ENCODE measurements at places on chromosomes 4 and X.
A peak's percentile ranks its signal among the peaks of the same experiment; 100 is the strongest.

GRCh38 chrX:73683236-73683859 lies 120.4 kb downstream of the CHIC1 start:
- DNase-seq, result no peak

GRCh38 chrX:130125091-130125874 lies 15.0 kb upstream of the ELF4 start:
- DNase-seq, result no peak

DNA sequence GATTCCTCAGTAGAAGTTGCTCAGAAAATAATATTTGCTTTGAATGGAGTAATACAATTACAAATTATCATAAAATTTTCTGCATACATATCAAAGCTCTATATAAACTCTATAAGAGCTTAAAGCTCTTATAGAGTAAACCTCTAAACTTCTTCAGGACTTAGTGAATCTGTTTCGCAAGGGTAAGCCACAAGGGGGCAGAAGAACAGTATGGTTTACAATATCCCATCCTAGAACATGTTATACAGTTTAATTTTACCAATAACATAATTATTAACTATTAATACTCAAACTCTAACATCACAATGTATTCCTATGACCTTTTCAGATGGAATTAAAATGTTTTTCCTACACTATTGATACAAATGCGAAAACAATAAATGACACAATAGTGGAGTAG lies 33.8 kb upstream of the SPANXN1 start:
- no peak for DNase-seq

- no peak for DNase-seq
Observed at GRCh38 chr4:70008771-70009170, 13.0 kb downstream of the STATH start.

DNA sequence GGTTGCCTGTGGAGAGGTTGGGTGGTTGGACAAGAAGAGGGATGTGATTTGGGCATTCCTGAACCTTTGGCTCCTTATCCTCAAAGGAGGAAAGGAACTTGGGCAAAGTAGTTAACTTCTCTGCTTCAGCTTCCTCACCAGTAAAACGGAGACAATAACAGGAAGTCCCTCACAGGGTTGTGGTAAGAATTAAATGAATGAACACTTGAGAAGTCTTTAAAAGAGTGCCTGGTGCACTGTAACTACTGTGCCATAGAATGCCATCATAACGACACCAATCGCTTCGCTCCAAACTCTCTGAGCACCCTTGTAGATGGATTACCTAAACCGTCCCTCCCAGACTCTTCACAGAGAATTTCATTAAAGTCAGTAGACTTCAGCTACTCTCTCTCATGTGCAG lies 10.5 kb downstream of the ZCCHC18 start:
- peak; percentile 1 for DNase-seq

DNA sequence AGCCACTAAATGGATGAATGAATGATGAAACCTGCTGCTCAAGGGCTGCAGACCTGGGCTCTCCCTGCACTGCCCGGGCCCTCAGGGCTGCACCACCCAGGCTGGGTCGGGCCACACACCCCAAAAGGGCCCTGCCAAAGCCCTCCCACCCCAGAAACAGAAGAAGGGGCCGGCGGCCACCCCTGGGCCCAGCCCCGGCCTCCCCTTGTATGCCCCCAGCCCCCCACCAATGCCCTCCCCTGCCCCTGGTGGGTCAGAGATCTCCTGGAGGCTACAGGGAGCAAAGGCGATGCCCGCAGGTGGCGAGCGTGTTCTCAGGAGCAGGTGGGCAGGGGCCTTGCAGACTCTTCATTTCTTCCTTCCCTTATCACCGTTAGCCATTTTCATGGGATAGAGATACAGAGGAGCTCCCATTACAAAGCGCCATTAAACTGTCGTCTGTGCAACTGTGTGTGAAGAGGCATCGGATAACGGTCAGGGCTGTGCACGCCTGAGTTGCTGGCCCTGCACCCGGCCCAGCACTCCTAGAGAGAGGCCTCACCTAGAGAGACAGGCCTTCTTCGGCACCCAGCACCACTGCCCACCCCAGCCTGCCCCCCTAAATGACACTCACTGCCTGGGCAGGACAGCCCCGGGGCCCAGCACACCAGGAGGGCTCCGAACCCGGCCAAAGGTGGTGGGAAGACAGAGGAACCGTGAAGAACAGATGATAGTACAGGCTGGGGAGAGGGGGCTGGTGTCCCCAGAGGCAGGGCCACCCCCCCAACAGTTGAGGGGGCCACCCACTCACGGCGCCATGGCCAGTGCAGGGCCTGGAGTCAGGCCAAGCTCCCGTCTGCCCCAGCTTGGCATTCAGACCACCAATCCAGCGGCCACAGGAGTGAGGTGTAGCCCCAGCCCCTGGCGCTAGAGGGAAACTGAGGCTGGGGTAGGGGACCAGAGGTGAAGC lies 133.7 kb downstream of the FAM53A start:
- DNase-seq, result no peak

DNA sequence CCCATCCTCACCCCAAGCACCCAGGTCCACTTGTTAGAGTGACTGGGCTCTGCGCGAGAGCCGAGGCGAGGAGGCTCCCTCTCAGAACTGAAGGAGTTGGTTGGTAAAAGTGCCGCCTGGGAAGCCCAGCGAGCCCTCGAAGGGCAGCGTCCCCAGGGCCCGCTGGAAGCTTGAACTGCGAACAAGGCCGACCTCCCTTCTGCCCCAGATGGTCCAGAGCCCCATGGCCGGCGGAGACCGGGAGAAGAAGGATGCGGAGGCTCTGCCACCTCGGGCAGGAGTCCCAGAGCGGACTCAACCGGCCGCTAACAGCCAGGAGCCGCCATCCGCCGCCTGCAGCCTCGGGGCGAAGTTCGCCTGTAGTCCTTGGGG lies 116.3 kb upstream of the TEX13C start:
- no peak for DNase-seq

GRCh38 chrX:46311581-46312120 lies 233.6 kb downstream of the ZNF674 start:
- DNase-seq, result no peak

DNA sequence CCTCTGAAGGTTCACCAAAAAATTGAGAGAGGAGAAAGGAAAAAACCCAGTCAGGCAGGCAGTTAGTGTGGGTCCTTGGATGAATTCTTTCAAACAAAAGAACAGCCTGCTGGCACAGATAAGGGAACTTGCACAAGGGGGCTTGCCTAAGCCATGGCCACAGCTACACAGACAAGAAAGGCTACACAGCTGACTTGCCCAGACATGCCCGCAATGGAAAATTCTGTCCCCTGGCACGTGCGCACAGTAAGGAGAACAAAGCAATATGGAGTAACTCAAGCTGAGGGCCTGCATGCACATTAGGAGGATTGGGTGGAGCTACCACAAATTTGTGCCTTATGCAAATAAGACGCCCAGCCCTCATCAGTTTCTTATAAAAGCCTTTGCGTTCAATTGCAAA lies 512.5 kb upstream of the HTR2C start:
- DNase-seq, result no peak

DNA sequence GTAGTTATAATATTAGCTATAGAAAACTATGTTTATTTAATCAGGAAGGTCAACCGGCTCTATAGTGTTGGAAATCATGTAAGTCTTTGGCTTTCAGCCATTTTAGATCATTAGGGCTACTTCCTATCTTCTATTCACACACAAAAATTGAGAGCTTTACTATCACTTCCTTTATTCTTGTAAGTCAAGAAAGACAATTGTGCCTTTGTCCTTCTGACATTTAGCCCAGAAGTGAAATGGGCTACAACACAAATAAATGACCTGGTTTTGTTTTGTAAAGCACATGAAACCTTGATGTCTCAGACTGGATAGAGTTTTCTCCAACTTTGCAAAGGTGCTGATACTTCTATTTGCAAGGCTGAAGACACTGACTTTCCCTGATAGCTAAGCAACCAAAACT lies 122.4 kb upstream of the ACSL4 start:
- DNase-seq, result no peak

DNA sequence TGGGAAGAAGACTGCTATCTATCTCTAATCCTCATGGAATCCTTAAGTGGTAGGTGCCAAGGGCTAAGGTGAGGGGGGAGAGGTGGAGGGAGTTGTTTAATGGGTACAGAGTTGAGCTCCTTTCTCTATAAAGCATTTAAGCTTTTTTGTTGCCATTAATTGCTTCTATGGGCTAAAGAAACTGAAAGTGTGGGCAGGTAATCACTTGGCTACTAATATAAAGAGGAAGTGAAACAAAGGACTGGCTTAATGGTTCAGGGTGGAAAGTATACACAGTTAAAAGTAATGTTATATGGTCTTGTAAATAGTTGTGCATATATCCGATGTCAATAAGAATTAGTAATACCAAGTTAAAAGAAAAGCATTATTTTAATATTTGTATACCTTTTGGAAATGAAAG lies 83.9 kb downstream of the POLA1 start:
- DNase-seq, result no peak

DNA sequence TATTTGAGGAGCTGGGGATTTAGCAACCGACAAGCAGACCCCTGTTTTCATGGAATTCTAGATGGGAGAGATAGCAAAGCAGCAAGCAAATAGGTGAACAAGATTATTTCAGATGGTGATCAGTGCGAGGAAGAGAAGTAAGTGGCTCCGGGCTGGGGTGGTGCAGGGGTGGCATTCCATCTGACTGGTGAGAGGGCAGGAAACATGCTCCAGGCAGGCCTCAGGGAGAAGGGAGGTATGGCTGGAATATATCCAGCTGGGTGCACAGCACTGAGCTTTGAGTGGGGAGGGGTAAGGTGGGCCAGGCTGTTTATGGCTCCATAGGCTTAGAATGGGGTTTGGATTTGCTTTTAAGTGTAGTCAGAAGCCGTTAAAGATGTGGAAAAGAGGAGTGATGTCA lies 21.2 kb downstream of the PTTG2 start:
- DNase-seq, result no peak

DNA sequence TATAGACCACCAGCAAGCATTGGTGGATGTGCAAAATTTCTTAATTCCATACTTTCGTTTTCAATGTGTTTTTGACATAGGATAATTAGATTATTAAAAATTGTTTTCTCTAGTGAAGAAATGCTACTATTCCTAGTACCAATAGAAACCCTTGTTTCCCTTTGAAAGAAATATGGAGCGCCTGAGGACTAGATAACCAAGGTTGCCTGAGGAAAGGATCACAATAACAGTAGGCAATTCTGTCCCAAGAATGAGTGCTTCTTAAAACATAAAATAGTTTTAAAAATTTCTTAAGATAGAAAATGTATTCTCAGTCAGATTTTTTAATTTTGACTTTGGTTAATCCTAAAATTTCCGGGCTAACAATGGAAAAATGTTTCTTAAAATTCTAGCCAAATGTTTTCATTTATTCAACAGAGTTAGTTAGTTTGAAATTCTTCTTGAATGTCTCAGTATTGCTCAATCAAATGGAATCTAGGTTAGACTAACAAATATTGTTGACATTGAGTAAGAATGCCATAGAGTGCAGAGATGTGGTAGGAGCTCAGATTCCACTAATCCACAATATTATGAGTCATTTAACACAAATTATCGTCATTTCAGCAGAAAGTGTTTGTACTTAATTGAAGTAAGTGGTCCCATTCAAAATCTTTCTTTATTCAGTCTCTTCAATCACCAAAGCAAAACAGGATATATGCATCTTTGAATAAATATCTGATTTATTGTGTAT lies 666.0 kb downstream of the GRID2 start:
- no peak for DNase-seq

GRCh38 chr4:109207898-109208297 lies 94.6 kb downstream of the COL25A1 start:
- DNase-seq, result no peak

- DNase-seq, result no peak
Observed at GRCh38 chr4:122899682-122900081, 22.7 kb downstream of the NUDT6 start.

DNA sequence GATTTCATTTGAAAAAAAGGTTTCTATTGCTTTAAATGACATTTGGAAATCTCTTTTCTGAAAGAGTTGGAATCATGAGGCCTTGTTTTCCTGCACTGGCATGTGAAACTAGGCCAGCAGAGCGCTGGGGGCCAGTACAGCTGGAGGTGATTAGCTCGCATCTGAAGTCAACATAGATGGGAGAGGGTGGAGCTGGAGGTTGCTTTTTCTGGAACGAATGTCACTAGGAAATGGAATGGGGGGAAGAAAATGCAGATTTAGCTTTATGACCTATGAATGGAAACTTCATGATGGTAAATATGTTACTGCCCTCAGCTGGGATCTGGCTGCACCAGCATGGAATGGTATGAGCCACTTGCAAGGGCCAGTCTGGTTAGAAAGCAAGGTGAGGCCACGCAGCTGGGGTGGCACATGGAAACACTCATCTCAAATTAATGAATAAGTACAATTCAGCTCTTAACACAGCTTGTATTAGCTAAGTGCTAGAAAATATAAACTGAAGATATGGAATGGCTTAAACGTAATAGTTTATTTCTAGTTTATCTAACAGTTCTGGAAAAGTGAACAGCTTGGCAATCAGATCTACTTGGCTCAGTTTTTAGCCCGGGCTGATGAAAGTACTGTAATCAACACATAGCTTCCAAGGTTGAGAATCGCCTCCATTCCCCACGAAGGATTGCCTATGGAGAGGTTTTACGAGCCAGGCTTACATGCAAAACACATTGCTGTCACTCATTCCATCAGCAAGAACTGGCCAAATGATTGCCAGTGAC lies 32.5 kb downstream of the SLC10A6 start:
- DNase-seq, result no peak

DNA sequence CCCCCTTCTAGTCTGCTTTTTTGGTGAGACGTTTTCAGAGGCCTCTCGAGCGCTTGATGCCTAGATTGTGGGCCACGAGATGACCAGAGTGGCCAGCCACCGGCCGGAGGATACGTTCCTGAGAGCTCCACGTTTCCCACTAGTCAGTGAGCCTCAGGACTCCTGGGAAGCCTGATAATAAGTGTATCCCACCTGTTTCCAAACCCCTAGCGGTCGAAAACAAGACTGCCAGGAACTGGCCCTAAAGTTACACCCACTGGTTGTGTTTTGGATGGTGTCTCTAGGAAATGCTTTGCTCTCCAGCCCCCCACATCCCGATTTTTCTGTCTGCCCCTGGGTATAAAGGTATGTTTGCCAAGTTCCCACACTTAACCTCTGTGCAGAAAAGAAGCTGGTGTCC lies 4.6 kb upstream of the RS1 start:
- DNase-seq, result no peak

DNA sequence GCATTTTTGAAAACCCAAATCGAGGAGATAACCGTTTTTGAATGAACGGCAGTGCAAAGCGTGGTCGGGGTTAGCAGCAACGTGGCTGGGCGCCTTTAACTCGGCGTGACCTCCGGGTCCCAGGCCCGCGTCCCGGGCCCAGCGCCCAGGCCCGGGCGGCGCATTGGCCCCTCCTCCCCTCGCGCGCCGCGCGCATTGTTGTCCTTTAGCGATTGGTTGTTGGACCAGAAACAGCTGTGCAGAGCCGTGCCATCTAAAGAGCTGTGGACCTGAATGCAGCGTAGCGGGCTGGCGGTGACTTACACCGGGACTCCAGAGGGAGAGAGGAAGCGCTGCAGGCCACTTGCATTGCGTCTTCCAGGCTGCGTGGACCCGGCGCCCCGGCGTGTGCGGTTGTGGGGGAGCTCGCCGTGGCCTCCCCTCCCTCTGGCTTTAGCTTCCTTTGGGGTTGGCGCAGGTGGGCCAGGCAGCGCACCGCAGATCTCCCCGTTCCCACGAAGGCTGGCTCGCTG lies at the start of gene STOX2:
STOX2 (plus strand) TSS at position 227 of the 512 bp plus-strand sequence. CDS start 1,484 bp downstream, outside the sequence.
- DNase-seq, result no peak

- no peak for DNase-seq
Observed at GRCh38 chr4:152535360-152535902, 461 bp downstream of the FBXW7 start.

GRCh38 chrX:45400027-45400779 lies 199.5 kb upstream of the DIPK2B start:
- DNase-seq, result no peak

- DNase-seq, result no peak
Observed at GRCh38 chrX:88940904-88941303, 193.9 kb downstream of the CPXCR1 start.

GRCh38 chr4:121278811-121279368 lies 101.9 kb downstream of the QRFPR start:
- DNase-seq, result no peak
